ENCODE measurements at places on chromosomes 11 and 22. TPM values are rescaled to one million over a fixed set of nuclear protein-coding genes. Genes with fewer than 3 reads are reported as not detected.

Gene GP1BB
- total RNA-seq = 1.9 TPM

Gene ALKBH8
- total RNA-seq = 9.4 TPM

Gene RPLP2
- total RNA-seq = 1,544 TPM

Gene PYGM
- total RNA-seq = 8.6 TPM

Gene OOSP4A
- not detected for total RNA-seq

Gene ALDH3B1
- total RNA-seq = 42.7 TPM

Gene RAB3IL1
- total RNA-seq = 14.6 TPM

Gene FGF4
- not detected for total RNA-seq

Gene PRMT3
- 16.0 TPM for total RNA-seq

Gene NAALAD2
- total RNA-seq = 2.0 TPM

Gene OR5P2
- total RNA-seq = 0.25 TPM

Gene UVRAG
- 27.9 TPM for total RNA-seq

Gene OR10A2
- total RNA-seq = not detected

Gene FERMT3
- 36.3 TPM for total RNA-seq

Gene SAA4
- total RNA-seq = 1.3 TPM

Gene NXPE1
- 0.25 TPM for total RNA-seq

Gene ZNF195
- total RNA-seq = 25.3 TPM

Gene MS4A7
- total RNA-seq = 47.6 TPM

Gene C2CD2L
- total RNA-seq = 16.0 TPM

Gene CSF2RB
- total RNA-seq = 11.4 TPM

Gene CCDC188
- total RNA-seq = 2.8 TPM

Gene APLNR
- 5.3 TPM for total RNA-seq

Gene OR9Q1
- not detected for total RNA-seq

Gene CABP4
- total RNA-seq = 3.1 TPM

Gene MRGPRF
- 9.3 TPM for total RNA-seq

Gene TPBGL
- 0.69 TPM for total RNA-seq

Gene ZNF214
- total RNA-seq = 5.9 TPM

Gene OR6T1
- not detected for total RNA-seq

Gene DDTL
- 5.6 TPM for total RNA-seq

Gene KRTAP5-3
- total RNA-seq = not detected

Gene MS4A3
- total RNA-seq = not detected

Gene ADORA2A
- total RNA-seq = 6.9 TPM

All from kidney (tissue), 22 donors.